ENCODE measurements at places on chromosomes 7 and 10. TPM values are rescaled to one million over a fixed set of nuclear protein-coding genes. Genes with fewer than 3 reads are reported as not detected.
A peak's percentile ranks its signal among the peaks of the same experiment; 100 is the strongest.

The PRSS37 gene
- not detected for total RNA-seq

The FEZF1 gene
- total RNA-seq = not detected

The MSMB gene
- not detected for total RNA-seq

The BMPER gene
- total RNA-seq = 7.2 TPM

The SPDYE18 gene
- total RNA-seq = 3.0 TPM

The ABLIM1 gene
- total RNA-seq = 193 TPM

The PRLHR gene
- not detected for total RNA-seq

The CRYGN gene
- total RNA-seq = not detected

The AKR1C4 gene
- 0.35 TPM for total RNA-seq

The ATXN7L1 gene
- total RNA-seq = 1.6 TPM

The CFAP46 gene
- 13.3 TPM for total RNA-seq

The RPP30 gene
- 44.9 TPM for total RNA-seq

The NCF1 gene
- total RNA-seq = 2.7 TPM

DNA sequence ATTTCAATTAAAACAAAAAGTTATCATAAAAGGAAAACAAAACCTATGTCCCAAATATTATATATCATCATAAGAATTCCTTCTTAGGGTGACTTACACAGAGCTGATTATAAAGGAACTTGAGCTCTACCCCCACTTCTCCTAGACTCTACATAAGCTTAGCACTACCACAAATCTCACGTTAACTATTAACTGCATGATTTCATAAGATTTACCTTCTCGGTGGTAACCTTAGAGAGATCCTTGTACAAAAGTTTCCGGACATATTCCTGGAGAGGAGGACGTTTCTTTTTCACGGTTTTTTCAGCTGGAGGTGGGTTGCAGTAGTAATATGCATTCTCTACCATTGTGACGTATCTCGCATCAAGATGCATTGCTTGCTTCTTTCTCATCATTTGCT lies 83.7 kb downstream of the UPF2 start:
- peaks cover 83% of the 10 kb centered on the region for H3K36me3 ChIP-seq
- no peak overlapping the region for H3K4me3 ChIP-seq
- no peaks in the 10 kb centered on the region for H3K27me3 ChIP-seq
- no peak for DNase-seq

GRCh38 chr10:60390224-60390626 lies 550 bp upstream of the ANK3 start:
- H3K4me1 ChIP-seq = no peaks in the 10 kb centered on the region
- no peaks in the 10 kb centered on the region for H3K36me3 ChIP-seq
- no peaks in the 10 kb centered on the region for H3K27me3 ChIP-seq

DNA sequence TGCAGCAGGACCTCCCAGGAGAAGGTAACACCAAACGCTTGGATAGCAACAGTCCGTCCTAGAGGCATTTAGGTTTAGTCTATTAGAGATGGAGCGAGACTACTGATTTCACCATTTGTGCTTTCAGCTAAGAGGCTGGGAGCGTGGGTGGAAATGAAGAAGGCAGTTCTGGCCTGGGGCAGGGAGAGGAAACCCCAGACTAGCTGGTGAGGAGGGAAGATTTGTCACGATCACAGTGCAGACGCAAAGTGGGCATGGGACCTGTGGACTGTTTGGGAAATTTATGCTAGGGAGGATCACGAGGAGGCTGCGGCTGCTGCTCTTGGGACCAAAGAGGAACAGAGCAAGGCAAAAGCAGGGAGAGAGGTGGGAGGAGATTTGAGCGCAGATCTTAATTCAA lies 130.4 kb upstream of the AOAH start:
- H3K27ac ChIP-seq = no peak overlapping the region
- H3K4me3 ChIP-seq = no peak overlapping the region
- no peaks in the 10 kb centered on the region for H3K27me3 ChIP-seq
- no peak for DNase-seq

- no peak overlapping the region for H3K4me3 ChIP-seq
- H3K27ac ChIP-seq = no peak overlapping the region
- H3K4me1 ChIP-seq = peaks cover 27% of the 10 kb centered on the region
Measured at GRCh38 chr7:30596721-30597120, 2.0 kb downstream of the GARS1 start.

DNA sequence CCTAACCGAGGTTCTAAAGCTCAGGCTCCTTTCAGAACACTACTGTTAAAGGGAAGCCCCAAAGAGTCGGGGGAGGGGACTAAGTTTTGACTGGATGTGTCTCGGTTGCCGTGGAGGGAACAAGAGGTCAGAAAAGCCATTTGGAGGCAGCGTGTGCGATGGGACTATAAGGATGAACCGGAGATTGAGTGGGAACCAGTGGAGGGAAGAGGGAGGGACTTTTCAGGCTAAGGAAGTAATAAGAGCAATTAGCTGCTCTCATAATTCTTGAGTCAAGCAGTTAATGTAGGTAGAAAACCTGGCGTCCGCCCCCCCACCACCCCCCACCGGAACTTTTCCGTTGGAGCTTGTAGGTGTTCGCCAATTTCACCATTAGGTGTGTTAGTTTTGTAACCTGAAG lies 491 bp upstream of the AKAP9 start:
- no peaks in the 10 kb centered on the region for H3K27me3 ChIP-seq
- peak overlapping the region; percentile 76 for H3K4me3 ChIP-seq
- H3K27ac ChIP-seq = peak overlapping the region; percentile 100

DNA sequence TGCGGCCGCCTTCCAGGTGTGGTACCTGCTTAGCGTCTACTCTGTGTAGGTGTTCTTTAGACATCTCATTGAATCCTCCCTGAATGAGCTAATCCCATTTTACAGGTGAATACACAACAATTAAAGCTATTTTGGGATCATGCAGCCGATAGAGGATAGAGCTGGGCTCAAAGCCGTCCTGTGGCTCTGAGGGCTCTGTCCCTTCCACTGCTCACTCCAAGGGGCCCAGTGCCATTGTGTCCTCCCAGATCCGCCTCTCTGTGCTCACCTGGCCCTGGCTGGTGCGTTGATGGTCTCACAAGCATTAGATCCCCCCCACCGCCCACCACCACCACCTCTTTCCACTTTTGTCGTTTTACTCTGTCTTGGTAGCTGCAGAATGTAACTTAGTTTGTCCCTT lies 13.1 kb downstream of the NPTX2 start:
- DNase-seq = no peak
- no peak overlapping the region for H3K27ac ChIP-seq
- H3K27me3 ChIP-seq = no peaks in the 10 kb centered on the region
- H3K4me1 ChIP-seq = no peaks in the 10 kb centered on the region

- no peak for DNase-seq
- H3K27ac ChIP-seq = no peak overlapping the region
- H3K27me3 ChIP-seq = no peaks in the 10 kb centered on the region
- no peaks in the 10 kb centered on the region for H3K36me3 ChIP-seq
Measured at GRCh38 chr7:17185690-17186070, 112.8 kb upstream of the AHR start.

DNA sequence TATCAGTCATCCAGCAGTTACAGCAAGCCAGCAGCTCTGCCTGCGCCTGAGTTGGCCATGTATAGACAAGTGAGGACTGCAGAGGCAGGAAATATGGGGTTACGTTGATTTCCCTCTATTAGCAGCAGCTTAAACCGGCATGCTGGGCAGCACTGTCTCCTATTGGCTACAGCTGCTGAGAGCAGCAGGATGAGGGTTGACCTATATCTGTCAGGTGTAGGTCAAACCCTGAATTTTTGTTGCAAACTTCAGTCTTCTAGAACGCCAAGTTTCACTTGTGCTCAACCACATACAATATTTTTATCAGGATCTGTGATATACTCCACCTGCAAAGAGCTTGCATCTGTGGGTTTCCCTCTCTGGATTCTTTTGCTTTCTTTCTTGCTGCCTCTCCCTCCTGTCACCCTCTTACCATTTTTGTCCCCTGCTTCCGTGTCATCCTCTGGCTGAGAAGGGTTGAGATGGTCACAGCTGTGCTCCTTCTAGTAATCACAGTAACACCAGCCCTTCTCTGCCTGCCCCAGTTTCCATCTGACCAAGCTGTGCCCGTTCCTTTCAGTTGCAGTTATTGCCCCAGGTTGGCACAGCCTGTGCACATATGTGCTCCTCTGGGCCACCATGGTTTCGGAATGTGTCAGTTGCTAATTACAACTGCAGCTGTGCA lies 23.8 kb upstream of the GLCCI1 start:
- peak; percentile 64 for DNase-seq
- H3K27ac ChIP-seq = peak overlapping the region; percentile 56
- H3K36me3 ChIP-seq = no peaks in the 10 kb centered on the region
- H3K27me3 ChIP-seq = no peaks in the 10 kb centered on the region
- no peak overlapping the region for H3K4me3 ChIP-seq

DNA sequence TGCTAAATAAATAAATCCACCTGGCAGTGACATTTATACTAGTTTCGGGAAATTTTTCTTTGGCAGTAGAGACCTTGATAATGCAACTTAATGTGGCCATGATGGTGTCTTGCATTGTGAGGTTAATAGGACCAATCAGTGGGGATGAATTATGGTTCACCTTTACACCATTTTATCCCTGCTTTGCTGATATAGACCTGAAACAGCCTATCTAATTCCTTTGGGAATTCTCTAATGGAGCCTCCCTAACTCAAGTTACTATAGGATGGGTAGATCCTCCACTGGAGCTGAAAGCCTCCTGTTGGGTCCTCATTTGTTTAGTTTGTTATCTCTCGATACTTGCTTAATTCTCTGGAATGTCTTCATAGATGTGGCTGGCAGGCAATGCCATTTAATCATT lies 276.7 kb downstream of the CNTNAP2 start:
- no peaks in the 10 kb centered on the region for H3K27me3 ChIP-seq
- H3K4me1 ChIP-seq = no peaks in the 10 kb centered on the region
- H3K27ac ChIP-seq = no peak overlapping the region
- H3K4me3 ChIP-seq = no peak overlapping the region

DNA sequence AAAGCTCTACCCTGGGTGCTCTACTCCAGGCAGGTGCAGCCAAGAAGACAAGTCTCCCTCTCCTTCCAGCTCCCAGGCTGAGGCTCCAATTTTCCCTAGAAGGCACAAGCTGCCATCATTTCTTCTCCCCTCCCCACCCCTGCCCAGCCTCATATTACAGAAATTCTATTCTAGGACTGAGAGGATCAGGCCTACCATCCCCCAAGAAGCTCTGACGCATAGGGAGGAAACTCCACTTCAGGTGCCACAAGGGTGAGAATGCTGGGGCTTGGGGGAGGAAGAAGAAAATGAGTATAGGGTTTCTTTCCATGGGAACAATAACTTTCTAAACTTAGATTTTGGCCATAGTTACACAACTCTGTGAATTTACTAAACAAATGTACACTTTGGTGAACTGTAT lies 35.3 kb downstream of the FEZF1 start:
- H3K4me3 ChIP-seq = no peak overlapping the region
- no peaks in the 10 kb centered on the region for H3K27me3 ChIP-seq
- no peak overlapping the region for H3K27ac ChIP-seq
- DNase-seq = no peak

DNA sequence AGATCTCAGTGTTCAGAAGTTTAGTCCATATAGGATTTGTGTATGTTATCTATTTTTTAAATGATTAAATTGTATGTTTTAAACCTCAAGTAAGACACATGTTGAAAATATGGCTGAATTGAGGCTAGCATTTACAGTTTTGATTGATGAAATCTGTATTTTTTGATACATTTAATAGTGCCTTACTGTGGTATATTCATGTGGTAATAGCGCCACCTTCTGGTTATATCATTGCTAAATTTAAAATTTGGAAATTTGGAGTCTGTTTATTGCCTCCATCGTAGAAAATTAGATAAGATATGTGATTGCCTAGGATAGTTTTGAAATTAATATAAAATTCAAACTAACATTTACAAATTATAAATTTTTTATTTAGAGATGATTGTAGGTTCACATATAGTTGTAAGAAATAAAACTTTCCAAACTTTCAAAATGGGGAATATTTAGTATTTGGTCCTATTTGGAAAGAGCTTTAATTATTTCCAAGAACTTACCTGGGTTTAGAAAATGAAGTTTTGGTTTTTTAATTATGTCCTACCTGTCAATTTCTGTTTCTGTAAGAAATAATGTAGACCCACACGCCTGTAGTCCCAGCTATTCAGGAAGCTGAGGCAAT lies 19.1 kb upstream of the ARMS2 start:
- H3K36me3 ChIP-seq = no peaks in the 10 kb centered on the region
- DNase-seq = no peak
- no peak overlapping the region for H3K27ac ChIP-seq
